Left ventricle myocardium superior (tissue), 1 donor: ENCODE measurements at places on chromosomes 3 and 15. TPM values are rescaled to one million over a fixed set of nuclear protein-coding genes. Genes with fewer than 3 reads are reported as not detected.

The RPL14 gene
- 1,099 TPM for total RNA-seq

The C2CD4A gene
- not detected for total RNA-seq

The GADL1 gene
- not detected for total RNA-seq

DNA sequence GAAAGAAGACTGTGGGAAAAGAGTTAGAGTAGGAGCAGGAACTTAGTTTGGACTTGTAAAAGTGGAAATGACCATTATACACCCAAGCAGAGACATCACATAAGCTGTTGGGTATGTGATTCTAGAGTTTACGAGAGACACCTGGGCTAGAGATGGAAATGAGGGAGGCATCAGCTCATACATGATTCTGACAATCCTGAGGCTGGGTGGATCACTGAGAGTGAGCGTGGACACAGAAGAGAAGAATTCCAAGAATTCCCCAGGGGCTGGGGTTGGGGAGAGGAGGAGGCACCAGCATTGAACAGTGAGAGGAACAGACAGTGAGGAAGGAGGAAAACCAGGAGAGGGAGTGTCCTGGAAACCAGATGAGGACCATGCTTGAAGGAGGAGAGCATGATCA, 113.5 kb downstream of the KCNAB1 start:
- DNase-seq: no peak

- DNase-seq: no peak
Observed at GRCh38 chr3:172751175-172751704, 714 bp downstream of the ECT2 start.

The RLBP1 gene
- not detected for total RNA-seq

DNA sequence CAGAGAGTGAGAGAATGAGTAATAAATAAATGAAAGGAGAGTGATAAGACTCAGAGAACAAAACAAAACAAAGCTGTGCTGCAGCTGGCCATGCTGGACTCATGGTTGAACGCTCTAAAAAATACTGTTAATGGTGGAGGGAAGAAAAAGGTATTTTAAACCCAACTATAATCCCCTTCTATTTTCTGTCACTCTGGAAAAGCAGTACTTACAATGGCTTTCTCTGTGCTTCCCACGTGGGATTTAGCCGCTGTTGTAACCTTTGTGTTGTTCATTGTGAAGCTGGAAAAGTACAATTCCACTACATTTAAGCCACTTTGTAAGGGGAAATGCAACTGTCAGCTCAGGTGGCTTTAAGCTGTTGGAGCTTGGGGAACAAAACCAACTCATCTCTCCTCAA, 917.7 kb downstream of the IGSF11 start:
- DNase-seq: no peak

The TMEM212 gene
- total RNA-seq: not detected

GRCh38 chr15:85879334-85880163, 84.8 kb upstream of the KLHL25 start:
- no peak for DNase-seq

The INO80 gene
- 10.6 TPM for total RNA-seq

DNA sequence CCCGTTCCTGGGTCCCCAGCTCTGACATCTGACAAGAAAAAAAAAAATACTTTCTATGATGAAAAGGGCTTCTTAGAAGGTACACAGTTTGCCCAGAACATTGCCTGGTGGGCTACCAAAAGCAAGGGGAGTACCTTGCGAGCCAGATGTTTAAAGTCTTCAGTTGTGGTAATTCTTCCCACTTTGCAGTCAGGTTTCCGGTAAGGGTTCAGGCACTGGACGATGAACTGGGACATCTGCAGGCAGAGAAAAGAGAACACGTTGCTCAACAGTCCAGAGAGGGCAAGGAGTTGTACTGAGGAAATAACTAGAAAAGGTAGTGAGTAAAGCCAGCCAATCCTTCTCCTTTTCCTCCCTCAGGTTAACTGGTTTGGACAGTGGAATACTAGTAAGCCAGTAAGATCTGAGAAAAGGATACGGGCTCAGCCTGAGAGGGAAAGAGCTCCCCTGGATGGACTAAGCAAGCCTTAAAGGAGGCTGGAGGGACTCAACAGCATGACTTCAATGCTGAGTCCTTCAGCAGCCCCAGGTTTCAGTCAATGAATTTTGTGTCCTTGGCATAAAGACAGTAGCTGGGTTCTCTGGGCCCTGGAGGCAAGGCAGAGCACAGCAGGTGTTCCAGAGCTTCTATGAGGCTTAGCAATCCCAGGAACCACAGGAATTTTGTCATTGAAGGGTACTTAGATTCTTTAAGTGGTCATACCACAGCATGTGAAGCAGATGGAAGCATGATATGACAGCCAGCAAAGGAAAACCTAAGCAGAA, 38.2 kb downstream of the NBEAL2 start:
- DNase-seq: no peak

DNA sequence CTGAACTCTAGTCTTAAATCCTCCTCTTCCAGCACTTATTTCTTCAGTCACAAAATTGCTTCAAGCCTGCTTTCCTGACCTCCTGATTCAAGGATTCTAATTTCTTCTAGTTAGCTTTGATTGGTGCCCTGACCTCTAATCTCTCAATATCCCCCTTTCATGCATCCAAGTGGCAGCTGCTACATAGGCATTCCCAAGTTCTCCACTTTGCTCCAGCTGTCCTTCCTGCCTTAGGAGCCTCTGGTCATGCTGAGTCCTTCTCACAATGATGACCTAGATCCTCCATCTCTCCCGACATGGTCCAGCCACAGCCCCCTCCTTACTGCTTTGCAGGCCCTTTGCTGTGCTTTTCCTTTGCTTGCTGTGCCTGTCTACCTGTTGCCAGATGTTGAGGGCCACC, 347.8 kb upstream of the C2CD4B start:
- no peak for DNase-seq

DNA sequence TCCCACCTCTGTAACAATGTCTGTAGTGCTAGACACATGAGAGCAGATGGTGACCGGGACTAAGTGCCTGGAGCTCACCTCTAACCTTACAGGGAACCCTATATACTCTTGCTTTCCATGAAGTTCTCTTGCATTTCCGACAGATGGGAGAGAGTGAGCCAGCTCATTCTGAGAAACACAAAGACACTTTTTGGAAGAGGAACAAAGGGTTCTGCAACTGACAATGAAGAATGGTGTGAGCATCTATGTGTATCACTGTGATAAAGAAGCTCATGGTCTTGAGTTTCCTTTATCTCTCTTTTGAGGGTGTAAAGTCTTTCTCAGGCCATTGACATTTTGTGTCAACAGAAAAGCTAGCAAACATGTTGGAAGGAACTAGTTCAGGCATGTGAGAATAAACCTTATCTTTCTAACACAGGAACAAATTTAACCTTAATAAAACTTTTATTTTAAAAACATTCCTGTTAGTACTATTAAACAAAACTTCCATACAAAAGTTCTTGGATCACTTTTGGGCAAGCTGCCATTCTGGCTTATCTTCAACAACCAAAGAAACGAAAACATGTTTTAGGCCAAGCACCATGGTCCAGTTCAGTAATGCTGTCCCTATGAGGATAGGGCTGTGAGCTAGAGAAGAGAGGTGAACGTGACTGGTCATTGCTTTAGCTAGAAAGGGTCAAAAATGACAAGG, 142.7 kb downstream of the THRB start:
- no peak for DNase-seq

The COMMD4 gene
- 42.3 TPM for total RNA-seq

DNA sequence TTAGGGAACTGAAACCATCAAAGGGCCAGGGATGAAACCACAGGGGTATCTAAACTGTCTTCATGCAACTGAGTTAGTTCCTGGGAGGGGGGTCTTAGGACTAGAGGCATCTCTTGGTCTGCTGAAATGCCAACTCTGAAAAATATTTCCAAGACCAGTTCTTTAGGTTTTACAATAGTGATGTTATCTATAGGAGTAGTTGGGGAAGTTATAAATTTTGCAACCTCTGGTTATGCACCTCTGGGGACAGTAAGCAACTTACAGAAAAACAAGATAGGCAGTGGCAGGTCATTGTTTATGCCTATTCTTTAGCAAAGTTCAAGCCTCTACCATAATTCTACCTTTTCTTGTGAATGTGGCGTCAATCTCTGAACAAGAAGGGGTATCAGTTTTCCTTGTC, 60.5 kb upstream of the MINAR1 start:
- no peak for DNase-seq

DNA sequence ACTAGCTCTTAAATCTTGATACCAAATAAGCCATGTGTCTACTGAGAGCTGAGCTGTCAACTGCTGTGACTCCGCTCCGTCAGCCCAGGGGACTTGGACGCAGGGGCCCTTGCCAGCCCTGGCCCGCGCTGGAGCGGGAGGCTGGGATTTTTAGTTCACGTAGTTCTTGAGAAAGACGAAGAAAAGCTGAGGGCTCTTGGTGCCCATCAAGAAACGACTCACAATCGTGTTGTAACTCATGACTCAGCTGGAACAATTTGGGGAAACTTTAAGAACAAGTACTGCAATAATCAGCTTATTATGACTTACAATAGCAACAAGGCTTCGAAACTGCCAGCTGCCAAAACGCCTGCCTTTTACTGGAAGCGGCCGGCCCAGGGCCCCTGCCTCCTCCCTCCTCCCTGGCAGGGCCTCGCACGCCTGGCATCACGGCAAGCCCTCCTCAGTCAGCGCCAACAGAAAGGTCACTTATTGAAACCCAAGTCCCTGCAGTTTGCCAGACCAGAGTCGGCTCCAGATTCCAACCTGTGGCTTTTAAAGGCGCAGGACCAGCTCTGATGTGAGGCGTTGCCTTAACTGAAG, 60.3 kb downstream of the RGMA start:
- peak; percentile 90 for DNase-seq

- DNase-seq: no peak
Observed at GRCh38 chr15:57395292-57395691, 19.0 kb downstream of the CGNL1 start.

GRCh38 chr3:151969026-151969642, 95.7 kb downstream of the SUCNR1 start:
- DNase-seq: no peak

The CTXN2 gene
- total RNA-seq: not detected

The LAMB2 gene
- 798 TPM for total RNA-seq

DNA sequence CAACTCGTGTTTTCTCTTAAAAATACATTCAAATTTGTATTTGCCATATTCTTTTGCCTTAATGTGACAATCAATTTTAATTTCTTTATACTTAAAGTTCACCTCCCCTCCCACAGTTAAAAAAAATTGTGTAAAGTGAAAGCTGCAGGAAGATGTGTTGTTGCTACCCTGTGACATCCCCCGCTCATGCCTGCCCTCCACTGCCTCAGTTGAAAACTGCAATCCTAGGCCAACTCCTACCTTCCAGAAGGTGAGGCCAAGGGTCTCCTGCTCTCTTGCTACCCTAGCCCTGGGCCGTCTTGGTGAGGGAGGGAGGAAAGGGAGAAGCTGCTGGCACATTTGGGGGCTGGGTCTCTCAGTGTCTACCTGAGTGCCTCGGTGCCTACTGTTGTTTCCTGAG, 57.0 kb upstream of the CMTM7 start:
- DNase-seq: no peak

GRCh38 chr15:36075333-36075732, 504.1 kb upstream of the CDIN1 start:
- no peak for DNase-seq
